Neural progenitor cell (in vitro differentiated cells): ENCODE measurements at places on chromosomes 11 and 22. TPM values are rescaled to one million over a fixed set of nuclear protein-coding genes. Genes with fewer than 3 reads are reported as not detected.

Gene OSM
- not detected in 2 replicates for total RNA-seq

GRCh38 chr11:416757-417621 lies 2.2 kb upstream of the SIGIRR start:
- peak; percentile 62 for DNase-seq

DNA sequence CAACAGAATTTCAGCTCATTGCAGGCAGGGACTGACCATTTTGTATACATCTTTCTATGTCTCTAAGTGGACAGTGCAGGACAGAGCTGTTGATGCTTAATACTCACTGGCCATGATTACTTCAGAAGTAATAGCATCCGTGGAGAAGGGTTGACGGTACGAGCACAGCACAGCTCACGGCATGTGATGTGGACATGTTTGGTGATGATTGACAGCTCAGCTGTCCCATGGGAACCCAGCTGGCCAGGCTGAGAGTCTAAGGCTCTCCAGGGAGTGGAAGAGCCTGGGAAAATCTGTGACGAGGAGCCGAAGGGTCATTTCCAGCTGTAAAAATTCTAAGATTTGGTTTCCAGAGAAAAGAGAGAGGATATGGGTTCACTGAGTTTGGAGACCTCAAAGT lies 198.2 kb downstream of the SNX19 start:
- DNase-seq: no peak

Gene RAB39A
- total RNA-seq: 8.9 and 13.2 TPM in 2 replicates

DNA sequence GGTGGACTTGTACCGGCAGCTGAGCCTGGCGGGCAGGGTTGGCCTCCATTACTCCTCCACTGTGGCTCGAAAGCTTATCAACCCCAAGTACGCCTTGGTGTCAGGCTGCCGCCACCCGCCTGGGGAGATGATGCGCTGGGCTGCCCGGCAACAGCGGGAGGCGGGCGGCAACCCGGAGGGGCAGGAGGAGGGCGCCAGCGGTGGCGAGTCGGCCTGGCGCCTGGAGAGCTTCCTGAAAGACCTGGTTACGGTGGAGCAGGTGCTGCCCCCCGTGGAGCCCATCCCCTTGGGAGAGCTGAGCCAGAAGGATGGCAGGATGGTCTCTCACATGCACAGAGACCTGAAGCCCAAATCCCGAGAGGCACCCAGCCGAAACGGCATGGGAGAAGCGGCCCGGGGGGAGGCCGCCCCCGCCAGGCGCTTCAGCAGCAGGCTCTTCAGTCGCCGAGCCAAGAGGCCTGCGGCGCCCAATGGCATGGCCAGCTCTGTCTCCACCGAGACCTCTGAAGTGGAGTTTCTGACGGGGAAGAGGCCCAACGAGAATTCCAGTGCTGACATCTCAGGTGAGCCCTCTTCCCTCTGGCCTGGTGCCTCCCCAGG lies 26.7 kb downstream of the FAM83F start:
- DNase-seq: no peak

DNA sequence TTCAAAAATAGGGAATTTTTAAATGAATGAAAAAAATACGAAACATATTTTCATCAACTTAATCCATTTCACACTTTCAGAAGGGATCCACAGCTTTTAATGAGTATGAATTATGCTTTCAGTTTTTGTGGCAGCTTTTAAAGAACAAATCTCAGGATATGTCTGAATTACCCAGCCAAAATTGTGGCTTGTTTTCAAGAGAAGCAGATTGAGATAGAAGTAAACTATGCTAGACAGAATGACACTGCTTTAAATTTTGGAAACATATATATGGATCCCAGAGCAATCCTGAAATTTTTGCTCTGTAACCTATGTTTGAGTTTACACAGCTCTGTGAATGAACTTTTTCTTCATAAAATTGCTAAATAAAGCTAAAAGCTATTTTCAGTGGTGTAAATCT lies 2.4 kb upstream of the HINFP start:
- DNase-seq: no peak

Gene LRRC74B
- total RNA-seq: not detected in 2 replicates

DNA sequence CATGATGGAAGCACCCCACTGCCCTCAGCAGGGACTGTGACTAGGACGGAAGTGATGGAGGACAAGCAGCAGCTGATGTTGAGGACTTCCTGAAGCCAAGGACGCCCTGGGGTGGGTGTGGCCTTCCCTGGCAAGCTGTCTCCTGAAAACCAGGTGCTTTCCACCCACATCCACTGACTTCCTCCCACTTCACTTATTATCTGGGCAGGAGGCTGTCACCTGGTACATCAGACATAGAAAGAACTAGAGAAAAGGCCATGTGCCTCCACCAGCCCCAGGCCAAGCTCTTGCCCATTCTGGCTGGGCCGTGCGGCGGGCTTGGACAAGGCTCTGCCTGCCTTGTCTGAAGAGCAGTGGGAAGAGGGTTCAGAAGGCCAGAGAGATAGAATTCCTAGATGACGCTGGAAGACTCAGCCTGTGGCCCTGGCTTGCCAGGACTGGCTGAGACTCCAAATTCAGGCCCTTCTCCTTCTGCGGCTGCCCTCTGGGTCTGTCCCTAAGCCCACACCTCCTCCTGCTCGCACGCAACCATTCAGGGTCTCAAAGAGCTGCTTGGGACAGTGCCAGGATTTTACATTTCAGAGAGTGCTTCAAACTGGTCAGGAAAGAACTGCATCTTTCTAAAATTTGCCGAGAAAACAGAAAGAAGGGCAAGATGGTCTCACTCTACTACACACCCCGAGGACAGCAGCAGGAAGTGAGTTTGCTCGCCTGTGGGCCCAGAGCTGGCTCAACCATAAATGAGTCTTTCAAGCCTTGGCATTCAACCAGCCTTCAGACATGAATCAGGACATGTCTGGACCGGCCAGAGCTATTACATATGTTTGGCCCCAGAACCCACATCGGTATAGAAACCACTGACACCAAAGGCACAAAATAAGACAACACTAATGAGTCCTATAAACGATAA lies 13.3 kb downstream of the ARHGAP1 start:
- no peak for DNase-seq

Gene PAMR1
- total RNA-seq: 209 and 285 TPM in 2 replicates

DNA sequence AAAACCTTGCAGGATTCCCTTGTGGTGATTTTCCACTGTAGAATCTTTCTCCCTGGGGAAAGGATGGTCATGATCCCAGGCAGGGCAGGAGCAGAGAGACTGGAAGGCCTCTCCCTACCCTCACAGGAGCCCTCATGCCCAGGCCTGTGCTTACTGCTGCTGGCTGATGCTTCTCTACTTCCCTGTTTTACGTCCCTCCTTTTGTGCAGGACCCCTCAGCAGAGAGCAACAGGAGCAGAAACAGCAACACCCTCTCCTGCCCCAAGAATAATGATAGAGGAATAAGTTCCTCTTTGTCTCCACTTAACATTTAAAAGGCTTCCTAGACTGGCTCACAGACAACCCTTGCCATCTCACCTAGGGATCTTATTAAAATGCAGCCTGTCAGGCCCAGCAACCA lies 3.6 kb downstream of the ISX start:
- no peak for DNase-seq

- DNase-seq: no peak
These were observed 269.8 kb upstream of the PDGFD start for GRCh38 chr11:104433751-104434150.

DNA sequence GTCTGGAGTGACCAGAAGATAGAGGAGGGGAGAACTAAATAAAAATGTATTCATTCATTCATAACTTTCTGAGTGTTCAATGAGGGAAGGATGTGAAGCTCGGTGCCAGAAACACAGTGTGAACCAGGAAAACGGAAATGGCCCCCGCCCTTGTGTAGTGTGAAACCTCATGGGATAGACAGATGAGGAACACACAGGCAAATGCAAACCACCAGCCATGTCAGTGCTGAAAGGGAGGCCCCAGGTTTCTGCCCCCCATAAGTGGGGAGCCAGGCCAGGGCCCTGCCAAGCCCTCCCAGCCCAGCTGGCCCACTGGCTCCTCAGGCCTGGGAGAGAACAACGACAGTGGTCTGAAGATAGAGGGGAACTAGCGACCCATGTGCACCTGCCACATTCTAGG lies 30.5 kb downstream of the LARGE1 start:
- DNase-seq: no peak

Gene PAX6
- total RNA-seq: 190 and 215 TPM in 2 replicates

GRCh38 chr11:61472868-61473267 lies 35.7 kb upstream of the LRRC10B start:
- DNase-seq: peak; percentile 39

Gene ZNF214
- total RNA-seq: 13.2 and 19.6 TPM in 2 replicates

GRCh38 chr22:20566420-20567260 lies 59.2 kb downstream of the MED15 start:
- no peak for DNase-seq

DNA sequence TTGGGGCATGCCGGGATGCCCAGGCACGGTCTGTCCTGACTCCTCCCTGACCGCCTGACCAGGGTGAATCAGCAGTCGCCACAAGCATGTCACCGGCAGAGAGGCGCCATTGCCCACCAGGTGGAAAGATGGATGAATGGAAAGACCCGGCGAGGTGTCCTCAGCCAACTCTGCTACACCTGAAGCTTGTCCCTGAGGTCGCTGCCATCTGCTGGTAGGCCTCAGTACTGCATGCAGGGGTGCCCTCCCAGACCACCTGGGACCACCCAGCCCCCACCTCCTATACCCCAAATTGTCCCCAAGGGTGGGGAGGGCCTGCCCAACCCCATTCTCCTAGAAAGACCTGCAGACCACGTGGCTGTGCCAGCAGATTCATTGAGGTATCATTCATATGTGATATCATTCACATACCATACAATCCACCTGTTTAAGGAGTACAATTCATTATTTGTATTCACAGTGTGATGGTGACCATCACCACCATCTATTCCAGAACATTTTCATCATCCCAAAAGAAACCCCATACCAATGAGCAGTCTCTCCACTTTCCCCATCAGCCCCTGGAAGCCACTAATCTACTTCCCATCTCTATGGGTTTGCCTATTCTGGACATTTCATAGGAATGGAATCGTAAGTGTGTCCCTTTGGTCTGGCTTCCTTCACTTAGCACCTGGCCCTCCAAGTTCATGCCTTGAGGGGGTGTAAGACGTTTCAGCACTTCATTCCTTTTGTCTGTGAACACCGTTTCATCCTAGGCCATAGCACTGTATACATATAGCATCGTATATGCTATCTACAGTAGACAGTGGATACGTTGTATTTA lies 17.5 kb downstream of the FGF3 start:
- peak; percentile 71 for DNase-seq

Gene TSPO
- total RNA-seq: 1.6 and 9.9 TPM in 2 replicates

DNA sequence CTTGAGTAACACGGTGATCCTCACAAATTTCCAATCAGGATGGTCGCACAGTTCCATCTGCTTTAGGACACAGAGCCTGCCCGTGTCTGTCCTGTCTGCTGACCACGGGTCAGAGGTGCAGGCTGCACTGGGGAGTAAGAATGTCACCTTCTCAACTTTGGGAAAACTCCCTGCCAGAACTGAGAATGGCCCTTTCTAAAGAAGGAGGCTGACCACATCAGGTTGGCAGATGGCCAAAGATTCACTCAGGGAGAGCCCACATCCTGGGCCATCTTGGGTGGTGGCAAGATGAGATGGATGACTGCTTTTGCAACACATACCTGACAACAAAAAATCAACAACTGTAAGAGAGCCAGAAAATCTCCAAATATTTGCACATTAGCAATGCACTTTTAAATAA lies 101.9 kb downstream of the IGLL1 start:
- DNase-seq: no peak

DNA sequence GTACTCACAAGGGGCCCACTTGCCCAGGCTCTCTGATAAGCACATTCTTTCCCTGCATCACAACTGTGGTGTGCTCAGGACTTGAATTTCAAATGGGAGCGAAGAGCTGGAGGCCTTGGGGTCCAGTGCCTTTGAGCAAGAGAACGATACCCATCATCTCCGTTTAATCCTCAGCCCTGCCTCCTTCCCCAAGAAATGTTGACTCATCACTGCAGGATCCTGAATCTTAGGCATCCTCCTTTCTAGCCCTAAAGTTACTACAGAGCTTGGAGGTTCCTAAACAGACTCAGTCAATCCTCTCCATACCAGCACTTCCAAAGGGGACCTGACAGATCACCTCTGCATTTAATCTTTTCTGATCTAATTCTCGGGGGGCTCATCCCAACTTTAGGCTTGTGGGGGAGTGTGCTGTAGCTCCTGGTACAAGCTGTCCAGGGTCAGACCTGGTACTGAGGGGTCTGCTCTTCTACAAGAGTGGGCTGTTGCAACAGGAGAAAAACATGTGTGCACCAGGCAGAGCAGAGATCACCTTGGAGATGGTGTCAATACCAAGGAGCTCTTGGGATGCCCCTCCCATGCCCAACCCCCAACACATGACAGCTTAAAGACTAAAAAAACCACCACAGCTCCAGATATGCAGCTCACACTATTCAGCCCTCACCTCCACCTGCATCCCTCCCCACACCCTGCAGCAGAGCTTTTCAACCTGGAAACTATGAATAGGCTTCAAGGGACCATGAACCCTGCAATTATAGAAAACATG lies 3.9 kb upstream of the PRG2 start:
- no peak for DNase-seq

DNA sequence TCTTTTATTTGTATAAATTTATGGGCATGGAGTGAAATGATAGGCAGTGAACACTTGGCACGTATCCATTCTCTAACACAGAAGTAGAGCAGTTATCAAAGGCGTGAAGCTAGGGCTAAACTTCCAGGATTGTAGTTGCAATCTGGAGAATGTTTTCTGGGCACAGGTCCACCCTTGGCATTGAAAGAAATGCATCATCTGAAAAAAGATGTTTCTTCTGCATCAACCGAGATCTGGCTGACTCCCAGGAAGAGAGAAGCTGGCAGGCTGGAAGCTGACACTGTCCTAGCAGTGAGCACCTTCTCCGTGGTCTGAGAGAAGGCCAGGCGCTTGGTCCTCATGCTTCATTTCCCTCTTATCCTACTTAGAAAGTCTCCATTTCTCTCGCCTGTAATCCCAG lies 600.0 kb downstream of the BRD1 start:
- DNase-seq: no peak

Gene TLCD5
- total RNA-seq: 25.1 and 32.2 TPM in 2 replicates

Gene USP35
- 4.2 and 12.5 TPM in 2 replicates for total RNA-seq

Gene CST6
- total RNA-seq: 0.50 TPM in 1 of 2 replicates, not detected in the other

DNA sequence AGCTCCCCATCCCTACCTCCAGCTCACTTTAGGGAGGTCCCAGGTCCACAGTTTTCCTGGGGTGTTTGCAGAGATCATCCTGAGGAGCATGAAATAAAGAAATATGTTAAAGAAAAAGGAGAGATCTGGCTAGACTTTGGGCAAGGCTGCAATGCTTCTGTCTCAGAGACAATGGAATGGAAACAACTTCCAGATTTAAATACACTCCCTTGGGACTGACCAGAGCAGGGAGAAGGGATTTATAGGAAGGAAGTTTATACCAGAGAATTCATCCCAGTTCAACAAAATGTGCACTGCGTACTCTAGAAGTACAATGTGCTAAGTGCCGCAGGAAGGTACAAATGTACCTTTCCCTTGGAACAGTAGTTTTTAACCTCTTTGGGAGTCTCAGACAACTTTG lies 40.4 kb downstream of the ETS1 start:
- DNase-seq: no peak

Gene SCARF2
- total RNA-seq: 0.22 and 3.9 TPM in 2 replicates

GRCh38 chr11:95531116-95531515 lies 258.5 kb downstream of the FAM76B start:
- no peak for DNase-seq

DNA sequence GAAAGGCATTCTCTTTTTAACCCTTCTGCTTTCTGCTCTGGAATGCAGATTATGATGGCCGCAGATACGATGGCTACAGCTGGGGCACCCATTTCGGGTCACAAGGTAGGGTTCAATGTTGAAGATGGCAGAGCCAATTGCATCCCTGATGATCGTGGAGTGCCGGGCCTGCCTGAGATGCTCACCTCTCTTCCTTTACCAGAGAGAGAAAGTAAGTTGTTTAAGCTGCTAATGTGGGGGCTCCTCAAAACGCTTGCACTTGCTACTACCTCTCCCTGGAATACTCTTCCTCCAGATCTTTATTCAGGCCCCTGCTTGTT lies 50.8 kb upstream of the PRDM11 start:
- DNase-seq: no peak

- DNase-seq: no peak
These were observed 82.2 kb downstream of the TRAF6 start for GRCh38 chr11:36427876-36428275.
